M059J (cell line): ENCODE measurements at places on chromosomes 1 and 21. TPM values are rescaled to one million over a fixed set of nuclear protein-coding genes. Genes with fewer than 3 reads are reported as not detected.
A peak's percentile ranks its signal among the peaks of the same experiment; 100 is the strongest.

Gene CFHR5
- not detected in 2 replicates for total RNA-seq

Gene ZFP69B
- total RNA-seq, result 2.2 and 2.5 TPM in 2 replicates

Gene PDC
- total RNA-seq, result not detected in 2 replicates

Gene S100A7A
- not detected in 2 replicates for total RNA-seq

Gene S100A12
- total RNA-seq, result not detected in 2 replicates

Gene PIK3R3
- 13.1 and 20.6 TPM in 2 replicates for total RNA-seq

Gene RAB4A
- total RNA-seq, result 8.0 and 18.5 TPM in 2 replicates

Gene IL12RB2
- 0.30 and 0.62 TPM in 2 replicates for total RNA-seq

Gene PPP1R8
- 37.8 and 52.1 TPM in 2 replicates for total RNA-seq

Gene UMODL1
- total RNA-seq, result not detected in 2 replicates

Gene EXTL2
- total RNA-seq, result 23.1 and 24.4 TPM in 2 replicates

Gene AVPR1B
- not detected in 2 replicates for total RNA-seq

DNA sequence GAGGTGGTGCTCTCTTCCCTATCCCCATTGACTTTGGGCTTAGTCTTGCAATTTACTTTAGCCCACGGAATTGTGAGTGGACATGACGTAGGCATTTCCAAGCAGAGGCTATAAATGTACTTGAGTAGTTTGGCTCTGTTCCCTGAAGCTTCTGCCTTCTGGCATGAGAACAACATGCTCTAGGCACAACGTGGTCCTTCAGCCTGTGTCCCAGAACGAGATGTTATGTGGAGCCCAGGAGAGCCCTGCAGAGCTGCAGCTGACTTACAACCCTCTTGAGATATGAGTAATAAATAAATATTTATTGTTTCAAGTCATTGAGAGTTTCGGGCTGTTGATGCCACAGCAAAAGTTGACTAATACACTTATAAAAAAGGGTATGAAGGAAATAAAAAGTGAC lies 105.2 kb upstream of the HMGB4 start:
- peak; percentile 55 for DNase-seq

GRCh38 chr1:21255284-21255942 lies 34.9 kb downstream of the ECE1 start:
- peak; percentile 89 for DNase-seq

- no peak for DNase-seq
Observed at GRCh38 chr1:152667648-152668047, 4.5 kb downstream of the LCE2D start.

DNA sequence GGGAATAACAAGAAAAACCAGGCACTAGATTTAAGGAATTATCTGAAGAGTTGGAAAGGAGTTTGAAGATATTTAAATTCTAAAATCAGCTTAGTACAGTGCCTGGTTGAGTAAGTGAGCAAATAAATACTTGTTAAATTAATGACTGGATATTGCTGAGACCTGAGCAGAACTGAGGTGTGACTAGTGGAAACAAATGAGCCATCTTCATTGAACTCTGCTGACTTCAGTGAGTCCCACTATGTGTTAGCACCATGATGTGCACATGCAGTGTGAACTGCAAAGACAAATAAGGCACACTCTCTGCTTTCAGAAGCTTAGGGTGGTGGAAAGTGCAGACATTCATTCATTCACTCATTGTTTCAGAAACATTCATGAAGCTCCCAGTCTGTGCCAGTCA lies 48.7 kb downstream of the ELAPOR1 start:
- no peak for DNase-seq

GRCh38 chr1:37902983-37903382 lies 43.6 kb upstream of the MTF1 start:
- no peak for DNase-seq

DNA sequence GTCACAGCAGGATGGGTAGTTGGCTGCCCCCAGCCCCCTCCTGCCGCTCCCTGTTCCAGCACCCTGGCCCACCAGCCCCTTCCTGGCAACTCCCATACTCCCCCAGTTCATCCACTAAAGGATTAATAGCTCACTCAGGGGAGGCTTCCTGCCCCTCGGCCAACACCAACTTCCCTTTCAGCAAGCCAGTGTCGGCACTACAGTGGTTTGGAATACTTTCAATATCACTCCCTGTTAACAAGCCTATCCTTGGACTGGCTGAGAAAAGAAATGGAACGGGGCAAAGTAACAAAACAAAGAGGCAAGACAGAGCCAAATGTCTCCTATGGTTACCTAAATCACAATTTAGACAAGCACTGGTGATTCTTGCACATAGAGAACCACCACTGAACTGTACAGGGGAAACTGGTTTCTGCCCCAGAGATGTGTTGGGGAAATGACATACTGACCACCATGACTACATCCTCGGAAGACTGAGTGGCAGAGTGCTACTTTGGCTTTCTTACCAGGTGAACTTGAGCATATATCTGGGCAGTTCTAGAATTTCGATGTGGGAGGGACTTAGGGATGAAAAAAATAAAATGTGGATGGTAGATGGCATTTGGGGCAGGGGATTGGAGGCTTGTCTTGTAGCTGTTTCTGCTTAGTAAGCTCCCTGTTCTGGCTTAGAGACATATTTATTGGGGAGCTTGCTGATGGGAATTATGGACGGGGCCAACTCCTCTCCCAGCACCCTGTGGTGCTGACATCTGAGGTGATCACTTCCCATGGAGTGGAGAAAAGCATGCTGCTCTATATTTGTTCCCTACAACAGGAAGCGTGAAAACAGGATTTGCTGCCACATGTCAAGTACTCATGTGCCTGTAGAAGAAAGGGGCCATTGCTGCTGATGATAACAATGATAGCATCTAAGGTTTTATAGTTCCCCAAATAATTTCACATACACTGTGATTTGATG lies 7.1 kb upstream of the CAPN2 start:
- peak; percentile 80 for DNase-seq

GRCh38 chr1:91900562-91900961 lies 14.6 kb upstream of the TGFBR3 start:
- peak; percentile 85 for DNase-seq

DNA sequence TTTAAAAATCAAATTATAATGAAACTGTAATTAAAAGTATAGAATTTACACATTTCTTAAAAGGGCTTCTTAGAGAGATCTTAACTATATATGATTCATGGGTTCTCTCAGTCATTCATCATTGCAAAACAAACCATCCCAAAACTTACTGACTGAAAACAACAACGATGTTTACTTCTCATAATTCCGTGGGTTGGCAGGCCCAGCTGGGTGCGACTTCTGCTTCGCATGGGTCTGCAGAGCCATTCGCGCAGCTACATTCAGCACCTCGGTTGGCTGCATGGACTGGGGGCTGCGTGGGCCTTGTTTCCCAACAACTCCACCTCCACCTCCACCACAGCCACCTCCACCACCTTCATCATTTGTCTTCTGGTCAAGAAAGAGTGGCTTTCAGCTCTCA lies 4.0 kb downstream of the SLAMF8 start:
- DNase-seq, result no peak

DNA sequence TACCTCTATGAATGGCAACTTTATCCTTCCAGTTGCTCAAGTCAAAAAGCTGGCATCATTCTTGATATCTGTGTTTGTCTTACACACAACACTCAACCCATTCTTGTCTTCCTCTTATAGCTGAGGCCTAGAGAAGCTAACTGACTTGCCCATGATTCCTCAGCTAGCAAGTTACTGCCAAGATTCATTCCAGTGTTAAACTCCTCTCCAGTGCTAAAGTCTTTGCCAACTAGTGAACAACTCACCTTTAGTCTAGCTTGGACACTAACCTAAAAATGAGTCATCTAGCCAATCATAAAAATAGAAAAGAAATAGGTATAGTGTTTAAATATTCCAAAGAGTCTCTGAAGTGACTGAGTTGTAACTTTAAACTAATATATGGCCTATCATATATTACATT lies 45.6 kb upstream of the RGS2 start:
- peak; percentile 33 for DNase-seq

GRCh38 chr1:209319057-209319432 lies 264.5 kb upstream of the CAMK1G start:
- DNase-seq, result no peak

DNA sequence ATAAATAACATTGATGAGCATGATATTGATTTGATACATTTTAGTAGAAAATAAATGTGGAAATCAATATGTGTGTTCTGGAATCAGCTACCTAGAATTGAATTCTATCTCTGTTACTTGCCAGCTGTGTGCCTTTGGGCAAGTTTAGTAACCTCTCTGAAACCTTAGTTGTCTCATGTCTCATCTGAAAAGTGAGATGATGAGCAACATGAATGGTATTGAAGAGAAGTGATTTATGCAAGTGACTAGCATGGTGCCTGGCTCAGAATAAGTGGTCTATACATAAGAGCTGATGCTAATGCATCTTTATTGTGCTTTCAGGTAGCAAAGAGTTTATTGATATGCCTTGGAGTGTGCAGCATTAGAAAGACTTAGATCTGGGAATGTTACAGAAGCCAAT lies 383.3 kb downstream of the PRDM2 start:
- DNase-seq, result no peak

DNA sequence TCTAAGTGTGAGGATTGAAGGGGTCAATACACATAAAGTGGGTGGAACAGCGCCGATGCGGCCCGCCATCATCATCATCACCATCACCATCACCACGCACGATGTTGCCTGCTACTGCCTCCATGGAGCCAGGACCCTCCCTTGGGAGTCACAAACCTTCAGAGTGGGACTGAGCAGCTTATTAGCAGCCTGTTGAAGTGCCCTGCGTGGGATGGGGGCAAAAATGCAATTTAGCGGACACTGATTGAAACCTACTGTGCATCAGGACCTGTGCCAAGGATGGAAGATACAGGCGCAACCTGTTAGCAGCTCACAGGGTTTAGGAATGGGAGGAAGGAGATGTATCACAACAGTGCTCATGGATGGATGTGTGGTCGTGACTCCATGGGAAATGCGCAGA lies 26.7 kb downstream of the STPG1 start:
- DNase-seq, result no peak

DNA sequence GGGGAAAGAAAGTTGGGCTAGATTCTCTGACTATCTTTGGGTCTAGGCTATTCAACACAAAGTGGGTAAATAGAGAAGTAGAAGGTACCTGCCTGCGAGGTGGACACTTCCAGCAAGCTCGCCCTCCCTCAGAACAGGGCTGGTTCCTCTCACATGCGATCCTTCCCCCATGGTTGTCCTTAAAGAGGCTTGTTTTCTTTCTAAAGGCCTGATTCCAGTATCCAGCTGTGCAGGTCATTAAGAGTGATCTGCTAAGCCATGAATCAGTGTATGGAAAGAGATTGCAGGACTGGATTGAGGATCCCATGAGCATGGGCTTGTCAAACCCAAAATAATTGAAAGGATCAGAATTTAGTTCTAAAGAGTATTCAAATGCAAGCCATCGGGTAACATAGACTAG lies 189.0 kb downstream of the URB2 start:
- no peak for DNase-seq

GRCh38 chr1:217673387-217673786 lies 42.2 kb downstream of the SPATA17 start:
- DNase-seq, result no peak

GRCh38 chr1:178393370-178393769 lies 103.4 kb downstream of the CLEC20A start:
- DNase-seq, result no peak

DNA sequence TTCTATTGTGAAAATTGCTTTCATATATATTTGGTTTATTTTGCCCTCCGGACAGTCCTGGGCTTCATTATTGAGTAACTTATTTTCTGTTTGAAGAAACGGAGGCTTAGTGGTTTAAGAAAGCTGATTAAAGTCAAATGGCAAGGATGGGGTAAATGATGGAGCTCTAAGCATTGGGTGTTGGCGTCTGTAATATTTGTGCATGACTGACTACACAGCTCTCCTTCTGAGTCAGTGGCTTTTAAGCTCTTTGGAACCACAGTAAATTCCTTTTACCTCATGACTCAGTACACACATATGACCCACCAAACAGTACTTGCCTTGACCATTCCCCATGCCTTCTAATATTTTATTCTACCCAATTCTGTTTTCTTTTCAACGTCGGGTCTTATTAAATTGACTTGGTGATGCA lies 21.0 kb downstream of the B3GALT5 start:
- peak; percentile 98 for DNase-seq

GRCh38 chr1:10211805-10212410 lies 1.5 kb downstream of the KIF1B start:
- DNase-seq, result peak; percentile 50

GRCh38 chr1:162573136-162573535 lies 11.6 kb downstream of the UAP1 start:
- no peak for DNase-seq
